ENCODE measurements at places on chromosomes 3 and 15. TPM values are rescaled to one million over a fixed set of nuclear protein-coding genes. Genes with fewer than 3 reads are reported as not detected.
A peak's percentile ranks its signal among the peaks of the same experiment; 100 is the strongest.

Gene FBN1
- total RNA-seq = 0.11 TPM

DNA sequence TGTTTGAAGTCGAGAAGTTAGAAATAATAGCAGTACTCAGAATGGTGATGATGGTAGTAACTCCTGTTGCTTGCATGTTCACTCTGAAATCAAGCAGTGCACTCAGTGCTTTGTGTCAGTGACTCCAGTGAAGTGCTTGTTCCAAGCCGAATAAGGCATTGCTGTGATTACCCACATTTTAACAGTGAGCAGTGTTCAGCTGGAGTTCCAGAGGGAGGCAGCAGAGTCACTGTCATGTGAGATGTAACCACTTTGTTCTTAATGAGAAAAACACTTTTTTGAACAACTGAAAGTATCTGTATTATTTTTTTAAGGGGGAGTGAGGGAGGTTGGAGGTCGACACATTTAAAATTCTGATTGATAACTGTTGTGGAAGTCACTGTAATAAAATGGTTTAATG is 3.7 kb downstream of the MDFIC2 start:
- no peak for DNase-seq

- DNase-seq = peak; percentile 36
Measured at GRCh38 chr3:127800508-127800907, 21.8 kb downstream of the MGLL start.

DNA sequence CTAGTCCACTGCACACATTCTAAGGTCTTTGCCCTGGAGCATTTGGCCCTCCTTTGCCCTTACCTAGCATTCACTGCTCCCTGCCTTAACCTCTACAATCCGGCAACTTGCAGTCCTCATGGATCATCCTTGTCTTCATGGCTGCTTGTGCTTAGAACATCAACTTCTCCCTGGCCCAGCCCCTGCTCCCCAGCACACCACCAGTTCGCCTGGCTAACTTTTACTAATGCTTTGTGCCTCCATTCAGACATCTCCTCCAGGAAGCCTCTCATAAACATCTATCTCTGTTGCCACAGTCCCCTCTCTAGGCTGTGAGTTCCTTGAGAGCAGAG is 57.1 kb downstream of the AAGAB start:
- no peak for DNase-seq

GRCh38 chr3:135528413-135529015 is 437.0 kb upstream of the PPP2R3A start:
- no peak for DNase-seq

Gene PLA1A
- not detected for total RNA-seq

DNA sequence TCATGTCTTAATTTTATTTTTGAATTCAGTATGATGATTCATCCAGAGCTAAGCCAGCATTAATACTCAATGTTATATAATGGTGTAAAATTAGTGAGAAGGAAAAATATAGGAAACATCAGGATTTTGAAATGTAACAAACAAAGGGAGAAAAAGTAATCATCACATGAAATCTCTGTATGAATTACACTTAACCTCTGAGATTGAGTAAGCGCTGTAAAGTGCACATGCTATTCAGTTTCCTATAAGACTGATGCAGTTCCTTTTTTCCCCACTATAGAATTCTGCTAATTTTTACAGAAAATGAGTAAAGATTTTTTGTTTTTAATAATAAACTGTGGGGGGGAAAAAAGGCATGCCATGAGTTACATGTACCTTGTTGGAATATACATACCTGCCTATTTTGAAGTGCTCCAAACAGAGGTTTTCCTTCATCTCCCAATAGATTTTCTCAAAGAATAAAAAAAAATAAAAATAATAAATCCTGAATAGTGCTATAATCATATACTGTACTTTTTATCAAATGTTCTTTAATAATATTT is 64.0 kb upstream of the TTBK2 start:
- no peak for DNase-seq

All from CD8-positive, alpha-beta T cell (primary cell).